ENCODE measurements at places on chromosomes 2 and 18.
A peak's percentile ranks its signal among the peaks of the same experiment; 100 is the strongest.

GRCh38 chr2:70528929-70529328, 24.7 kb downstream of the TGFA start:
- DNase-seq = no peak

- no peak for DNase-seq
Observed at GRCh38 chr18:55069497-55069896, 110.2 kb upstream of the CCDC68 start.

DNA sequence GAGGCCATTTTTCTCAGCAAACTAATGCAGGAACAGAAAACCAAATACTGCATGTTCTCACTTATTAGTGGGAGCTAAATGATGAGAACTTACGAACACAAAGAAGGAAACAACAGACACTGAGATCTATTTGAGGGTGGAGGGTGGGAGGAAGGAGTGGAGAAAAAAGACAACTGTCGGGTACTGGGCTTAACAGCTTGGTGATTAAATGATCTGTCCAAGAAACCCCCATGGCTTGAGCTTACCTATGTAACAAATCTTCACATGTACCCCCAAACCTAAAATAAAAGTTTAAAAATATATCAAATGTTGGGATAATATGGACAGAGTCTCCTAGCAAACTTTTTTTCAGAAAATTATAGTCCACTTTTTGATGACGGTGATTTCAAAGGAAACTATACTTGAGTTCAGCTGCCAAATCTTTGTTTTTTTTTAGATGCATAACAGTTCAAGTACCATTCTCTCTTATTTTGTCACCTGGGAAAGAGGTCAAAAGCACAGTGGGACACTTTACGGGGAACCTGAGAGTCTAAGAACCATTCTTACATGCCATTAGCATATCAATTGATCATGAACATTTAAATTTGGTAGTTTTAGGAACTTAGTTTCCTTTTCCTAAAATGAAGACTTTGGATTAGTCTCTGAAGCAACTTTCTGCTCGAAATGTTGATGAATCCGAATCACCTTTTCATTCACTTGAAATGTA, 835.0 kb downstream of the NRXN1 start:
- no peak for DNase-seq

DNA sequence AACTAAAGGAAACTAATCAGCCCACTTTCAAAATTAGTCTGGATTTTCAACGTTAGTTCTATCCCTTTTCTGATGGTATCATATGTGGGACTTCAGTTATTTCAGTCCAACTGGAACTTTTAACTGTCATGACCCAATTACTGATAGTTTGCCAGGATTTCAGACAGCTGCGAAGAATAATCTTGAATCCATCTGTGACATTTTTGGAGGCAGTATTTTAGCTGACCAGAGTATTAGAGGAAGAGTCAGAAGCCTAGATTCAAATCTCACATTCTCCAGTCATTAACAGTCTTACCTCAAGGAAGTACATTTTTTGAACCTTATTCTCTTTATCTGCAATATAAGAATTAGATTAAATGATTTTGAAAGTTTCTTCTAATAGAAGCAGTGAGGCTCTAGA, 81.3 kb downstream of the PTRHD1 start:
- DNase-seq = no peak

DNA sequence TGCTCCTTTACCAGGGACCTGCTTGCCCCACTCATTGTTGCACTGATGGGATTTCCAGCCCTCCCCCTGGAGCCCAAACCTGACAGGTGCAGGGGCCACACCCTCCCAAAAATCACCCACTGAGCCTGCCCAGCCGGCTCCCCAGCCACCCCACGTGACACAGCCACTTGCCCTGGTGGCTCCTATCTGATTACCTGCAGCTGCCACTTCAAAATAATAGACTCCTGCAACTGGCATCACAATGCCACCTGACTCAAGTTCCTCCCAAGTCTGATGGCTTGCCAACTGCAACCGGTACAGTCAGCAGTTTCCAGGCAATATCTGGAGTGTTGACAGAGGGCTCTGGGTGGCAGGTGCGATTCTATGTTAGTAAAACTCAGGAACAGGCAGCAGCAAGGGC, 66.2 kb downstream of the CRACDL start:
- no peak for DNase-seq

GRCh38 chr2:187509667-187510417, 44.4 kb downstream of the TFPI start:
- DNase-seq = no peak

DNA sequence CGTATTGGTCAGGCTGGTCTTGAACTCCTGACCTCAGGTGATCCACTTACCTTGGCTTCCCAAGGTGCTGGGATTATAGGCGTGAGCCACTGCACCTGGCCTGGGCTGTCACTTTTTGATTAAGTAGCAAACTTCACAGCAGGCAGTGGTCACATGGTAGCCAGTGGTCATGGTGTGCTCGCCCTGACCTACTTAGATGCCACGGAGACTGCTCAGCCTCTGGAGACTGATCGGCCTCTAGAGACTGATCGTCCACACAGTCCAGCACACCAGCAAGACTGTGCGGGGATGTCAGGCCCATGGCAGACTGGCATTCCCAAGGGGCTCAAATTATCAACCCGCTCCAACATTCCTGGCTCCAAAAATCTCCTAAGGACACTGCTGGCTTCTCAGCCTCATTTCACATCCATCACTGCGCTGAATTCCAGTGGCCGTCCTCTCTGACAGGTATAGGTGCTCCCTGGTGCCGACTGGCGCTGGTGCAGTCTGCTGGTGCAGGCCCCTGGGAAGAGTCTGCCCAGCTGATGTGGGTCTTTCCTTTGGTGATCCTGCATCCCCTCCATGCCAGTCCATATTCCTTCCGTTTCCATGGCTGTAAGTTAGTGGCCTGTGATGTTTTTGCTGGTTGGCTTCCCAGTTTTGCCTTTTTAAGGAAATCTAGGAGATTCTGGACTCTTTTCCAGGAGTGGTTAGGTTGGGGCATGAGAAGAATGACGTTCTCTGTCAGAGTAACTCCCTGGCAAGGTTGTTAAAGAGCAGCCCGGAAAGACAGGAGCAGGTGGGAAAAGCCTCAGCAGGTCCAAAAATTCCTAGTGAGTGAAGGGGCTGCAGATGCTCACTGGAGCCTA, 374.5 kb upstream of the HS6ST1 start:
- DNase-seq = no peak

- DNase-seq = no peak
Observed at GRCh38 chr2:27638037-27638637, 9.3 kb downstream of the GPN1 start.

DNA sequence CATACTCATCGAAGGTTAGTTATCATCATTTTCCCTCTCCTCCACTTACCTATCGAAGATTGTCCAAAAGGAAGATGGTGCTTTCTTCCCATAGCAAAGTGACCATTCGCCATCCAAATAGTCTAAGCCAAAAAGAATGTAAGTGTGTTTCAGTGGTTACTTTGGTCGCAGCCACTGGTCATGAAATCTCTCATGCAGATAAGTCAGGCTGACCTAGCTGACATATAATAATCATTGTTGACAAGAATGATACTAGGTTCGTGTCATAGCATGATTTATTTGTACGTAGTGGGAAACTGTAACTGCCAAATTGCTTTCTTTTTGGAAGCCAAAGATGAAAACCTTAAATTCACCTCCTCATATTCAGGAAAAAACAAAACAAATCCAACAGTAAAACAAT, 89.6 kb upstream of the PMAIP1 start:
- DNase-seq = no peak

DNA sequence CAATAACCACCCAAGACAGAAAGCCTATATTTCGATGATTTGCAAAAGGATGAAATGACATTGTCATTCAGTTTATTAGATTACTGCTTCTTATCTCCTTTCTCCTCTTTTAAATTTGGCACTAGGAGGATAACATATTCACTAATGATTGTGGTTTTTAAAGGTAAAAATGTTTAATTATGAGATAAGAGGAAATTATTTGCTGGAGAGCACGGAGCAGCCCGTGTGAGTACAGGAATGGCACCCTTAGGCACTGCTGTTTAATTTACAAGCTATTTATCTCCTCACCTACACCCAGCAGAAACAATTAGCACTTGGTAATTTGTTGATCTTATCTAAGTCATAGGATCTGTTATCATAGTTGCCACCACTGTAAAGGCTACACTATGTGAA, 87.4 kb upstream of the SP3 start:
- peak; percentile 25 for DNase-seq

- DNase-seq = no peak
Observed at GRCh38 chr2:236055471-236055870, 112.7 kb downstream of the GBX2 start.

DNA sequence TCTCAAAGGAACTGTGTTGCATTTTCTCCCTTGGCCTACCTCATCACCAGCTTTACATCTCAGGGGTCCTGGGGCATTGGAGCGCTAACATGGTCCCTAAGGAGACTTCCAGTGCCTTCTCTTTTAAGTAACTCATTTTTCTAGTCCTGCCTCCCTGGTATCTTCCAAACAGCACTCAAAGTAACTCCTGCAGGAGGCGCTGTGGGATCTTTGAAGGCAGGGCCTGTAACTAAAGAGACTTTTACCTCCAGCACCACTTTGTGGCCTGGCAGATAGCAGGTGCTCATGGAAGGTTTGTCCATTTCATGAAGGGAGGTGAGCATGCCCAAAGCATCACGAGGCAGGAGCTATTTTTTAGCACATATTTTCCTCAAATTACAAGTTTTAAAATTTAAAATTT, 411.0 kb upstream of the GYPC start:
- peak; percentile 33 for DNase-seq

GRCh38 chr2:38464971-38465788, 88.1 kb upstream of the ATL2 start:
- DNase-seq = no peak

- DNase-seq = no peak
Observed at GRCh38 chr2:133718688-133719201, 150.5 kb upstream of the NCKAP5 start.

DNA sequence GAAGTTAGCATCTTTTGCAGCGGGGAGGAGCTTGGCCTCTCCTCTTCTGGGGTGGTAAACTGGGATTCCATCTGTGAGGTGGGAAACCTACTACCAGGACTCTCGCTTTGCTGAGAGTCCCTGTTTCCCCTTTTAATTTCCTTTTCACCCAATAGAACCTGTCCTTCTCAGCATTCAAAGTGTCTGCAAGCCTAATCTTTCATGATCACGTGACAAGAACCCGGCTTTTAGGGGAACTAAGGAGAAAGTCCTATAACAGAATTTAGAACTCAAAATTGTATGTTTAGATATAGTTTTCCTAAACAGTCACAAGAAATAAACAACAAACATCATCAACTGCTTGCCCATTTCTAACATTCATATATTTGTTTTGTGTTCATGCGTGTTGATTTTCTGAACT, 103.6 kb upstream of the CDH19 start:
- no peak for DNase-seq

DNA sequence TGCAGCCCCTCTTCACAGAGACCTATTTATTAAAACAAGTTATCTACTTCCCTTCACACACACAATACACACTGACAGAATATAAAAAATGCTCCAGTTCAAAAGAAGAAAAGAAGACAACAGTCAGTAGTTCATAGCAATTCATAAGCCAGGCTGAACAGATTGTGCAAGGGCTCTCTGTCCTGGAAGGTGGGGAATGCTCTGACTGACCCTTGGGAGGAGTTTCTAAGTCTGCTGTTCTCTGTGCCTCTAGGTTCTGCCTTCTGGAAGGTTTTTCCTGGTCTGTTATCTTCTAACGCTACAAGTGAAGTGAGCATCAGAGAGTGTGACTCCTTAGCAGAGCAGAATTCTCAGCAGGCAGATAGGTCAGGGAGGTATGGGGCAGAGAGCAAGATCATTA, 35.7 kb downstream of the SP3 start:
- DNase-seq = no peak

- DNase-seq = peak; percentile 40
Observed at GRCh38 chr18:13726972-13727331, 479 bp downstream of the RNMT start.

DNA sequence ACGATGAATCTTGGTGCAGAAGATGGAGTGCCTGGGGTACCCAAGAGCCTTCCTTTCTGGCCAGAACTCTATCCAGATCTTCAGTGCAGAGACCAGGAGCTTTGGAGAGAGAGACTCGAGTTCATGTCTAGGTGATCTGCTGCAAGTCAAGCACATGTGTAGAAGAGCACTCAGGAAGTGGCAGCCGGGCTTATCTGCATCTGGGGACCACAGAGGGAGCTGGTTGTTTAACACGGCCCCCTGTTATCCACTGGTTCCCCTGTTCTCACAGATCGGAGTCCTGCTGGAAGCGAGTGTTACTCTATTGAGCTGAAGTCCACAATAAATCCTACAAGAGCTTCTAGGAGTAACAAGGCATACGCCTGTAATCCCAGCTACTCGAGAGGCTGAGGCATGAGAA, 128.3 kb downstream of the ACOXL start:
- no peak for DNase-seq

DNA sequence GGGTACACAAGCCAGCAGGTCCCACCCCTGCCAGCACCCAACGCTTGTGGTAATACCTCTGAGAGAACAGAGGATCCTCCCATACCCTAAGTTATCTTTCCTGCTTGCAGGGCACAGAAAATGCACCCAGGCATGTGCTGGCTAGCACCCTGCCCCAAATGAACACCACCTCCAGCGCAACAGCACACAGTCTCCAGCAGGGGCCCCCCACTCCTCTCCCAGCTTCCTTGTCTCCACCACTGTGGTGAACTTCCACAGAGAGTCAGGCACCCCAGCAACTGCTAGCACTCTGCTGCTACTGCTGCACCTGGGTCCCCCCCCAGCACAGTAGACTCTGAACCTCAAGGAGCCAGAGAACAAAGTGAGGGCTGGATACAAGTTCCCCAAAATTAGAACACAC, 216.8 kb upstream of the CNTNAP5 start:
- no peak for DNase-seq

DNA sequence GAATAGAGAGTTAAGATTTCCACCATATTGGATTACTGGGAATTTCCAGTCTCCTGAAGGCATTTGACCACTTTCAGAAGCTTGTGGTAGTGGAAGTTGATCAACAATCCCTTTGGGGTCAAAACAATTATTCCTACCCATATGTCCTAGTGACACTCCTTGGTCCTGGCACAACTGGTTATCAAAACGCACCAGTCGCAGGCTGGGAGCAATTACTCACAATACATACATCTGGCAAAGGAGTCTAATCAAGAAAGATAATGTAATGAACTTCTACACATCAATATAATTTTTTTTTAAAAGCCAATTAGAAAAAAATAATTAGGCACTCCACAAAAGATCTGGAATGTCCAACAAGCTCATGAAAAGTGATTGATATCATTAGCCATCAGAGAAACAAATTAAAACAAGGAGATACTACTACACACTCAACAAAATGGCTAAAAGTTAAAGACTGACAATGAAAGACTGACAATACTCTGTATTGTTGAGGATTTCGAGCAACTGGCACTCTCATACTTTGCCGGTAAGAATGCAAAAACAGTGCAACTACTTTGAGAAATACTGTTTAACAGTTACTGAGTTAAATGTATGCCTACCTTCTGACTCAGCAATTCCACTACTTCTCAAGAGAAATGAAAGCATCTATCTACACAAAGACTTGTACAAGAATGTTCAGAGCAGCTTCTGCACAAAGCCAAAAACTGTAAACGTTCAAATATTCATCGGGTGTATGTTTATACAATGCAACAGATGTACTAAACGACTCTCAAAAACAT, 2.0 kb downstream of the INO80C start:
- peak; percentile 58 for DNase-seq

All from hematopoietic multipotent progenitor cell treated with erythropoietin and hydrocortisone succinate and interleukin-3 and kit ligand, for 17 days (in vitro differentiated cells).